ENCODE measurements at places on chromosomes 16 and 17.

DNA sequence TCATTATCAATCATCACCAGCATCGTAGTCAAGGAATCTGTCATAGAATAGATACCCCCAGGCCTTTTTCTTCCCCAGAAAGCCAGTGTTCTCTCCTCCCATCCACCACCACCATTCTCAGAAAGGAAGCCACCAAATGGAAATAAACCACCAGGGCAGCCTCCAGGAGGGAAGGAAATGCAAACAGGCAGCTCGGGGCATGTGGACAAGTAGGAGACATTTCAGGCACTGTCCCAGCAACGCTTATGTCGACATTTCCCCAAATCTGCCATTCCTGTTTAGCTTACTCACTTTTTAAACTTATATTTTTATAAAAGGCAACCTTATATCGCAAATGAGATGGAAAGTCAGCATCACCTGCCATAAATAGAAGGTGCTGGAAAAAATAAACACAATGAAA lies 15.8 kb downstream of the EMP2 start:
- no peak for DNase-seq

GRCh38 chr17:8145811-8146210 lies 6.4 kb downstream of the PER1 start:
- no peak for DNase-seq

DNA sequence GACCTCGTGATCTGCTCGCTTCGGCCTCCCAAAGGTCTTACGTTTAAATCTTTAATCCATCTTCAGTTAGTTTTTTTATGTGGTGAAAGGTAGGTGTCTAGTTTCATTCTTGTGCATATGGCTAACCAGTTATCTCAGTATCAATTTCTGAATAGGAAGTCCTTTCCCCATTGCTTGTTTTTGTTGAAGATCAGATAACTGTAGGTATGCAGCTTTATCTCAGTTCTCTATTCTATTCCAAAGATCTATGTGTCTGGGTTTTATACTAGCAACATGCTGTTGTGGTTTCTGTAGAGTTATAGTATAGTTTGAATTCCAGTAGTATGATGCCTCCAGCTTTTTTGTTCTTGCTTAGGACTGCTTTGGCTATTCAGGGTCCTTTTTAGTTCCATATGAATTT lies 65.2 kb downstream of the TNFRSF13B start:
- DNase-seq = no peak

- no peak for DNase-seq
Observed at GRCh38 chr16:75477680-75478473, 13.4 kb upstream of the TMEM170A start.

- DNase-seq = no peak
Observed at GRCh38 chr16:2436110-2436509, 6.9 kb downstream of the CCNF start.

DNA sequence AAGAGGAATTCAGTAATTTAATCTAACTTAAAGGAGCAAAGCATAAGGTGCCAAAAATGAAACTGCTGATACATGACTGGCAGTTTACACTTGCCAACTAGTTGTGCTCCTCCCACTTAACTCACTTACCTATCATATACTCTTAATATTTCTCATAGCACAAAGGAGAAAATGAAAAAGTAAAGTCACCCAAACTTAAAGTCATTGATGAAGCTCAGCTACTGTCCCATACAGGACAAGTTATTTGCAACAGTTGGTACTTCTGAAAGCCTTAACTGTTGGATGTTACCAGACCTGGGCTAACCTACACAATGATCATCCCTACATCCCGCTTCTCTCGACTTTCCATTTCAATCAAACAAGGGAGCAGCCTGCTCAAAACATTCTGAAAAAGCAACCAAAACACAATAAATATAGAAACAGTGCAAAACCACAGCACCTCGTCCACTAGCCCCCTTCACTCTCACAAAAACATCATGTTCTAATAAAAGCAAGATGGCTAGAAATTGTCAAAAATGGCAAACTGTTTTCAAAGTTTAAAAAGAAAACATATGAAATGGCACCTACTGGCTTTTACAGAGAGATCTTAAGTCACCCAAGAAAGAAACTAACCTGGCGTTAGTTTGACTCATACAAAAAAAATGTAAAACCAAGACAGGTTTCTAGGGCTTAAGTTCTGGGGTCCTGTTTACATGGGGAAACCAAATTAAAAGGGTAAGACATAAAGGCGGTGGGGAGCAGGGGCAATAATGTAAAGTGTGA lies 868 bp downstream of the MED13 start:
- no peak for DNase-seq

- DNase-seq = no peak
Observed at GRCh38 chr16:57562669-57563486, 20.4 kb downstream of the ADGRG5 start.

DNA sequence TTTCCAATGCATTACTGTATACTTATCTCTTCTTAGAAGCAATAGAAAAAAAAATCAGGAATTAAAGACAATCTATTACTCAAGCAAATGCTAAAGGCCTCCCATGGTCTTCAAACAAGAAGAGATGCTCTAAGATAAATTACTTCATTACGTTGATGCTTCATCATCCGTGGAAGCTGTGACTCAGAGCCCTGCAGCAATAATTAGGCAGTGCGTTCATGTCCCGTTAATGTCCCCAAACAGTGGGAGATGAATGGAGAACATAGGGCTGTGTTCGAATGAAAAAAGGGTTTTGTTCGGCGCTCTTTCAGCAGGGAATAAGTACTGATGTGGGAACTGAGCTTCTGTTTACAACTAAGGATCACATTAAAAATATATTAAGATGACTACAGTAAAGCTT lies 15.9 kb upstream of the PDXDC1 start:
- DNase-seq = no peak

- DNase-seq = no peak
Observed at GRCh38 chr17:40190197-40191021, 13.1 kb downstream of the RAPGEFL1 start.

DNA sequence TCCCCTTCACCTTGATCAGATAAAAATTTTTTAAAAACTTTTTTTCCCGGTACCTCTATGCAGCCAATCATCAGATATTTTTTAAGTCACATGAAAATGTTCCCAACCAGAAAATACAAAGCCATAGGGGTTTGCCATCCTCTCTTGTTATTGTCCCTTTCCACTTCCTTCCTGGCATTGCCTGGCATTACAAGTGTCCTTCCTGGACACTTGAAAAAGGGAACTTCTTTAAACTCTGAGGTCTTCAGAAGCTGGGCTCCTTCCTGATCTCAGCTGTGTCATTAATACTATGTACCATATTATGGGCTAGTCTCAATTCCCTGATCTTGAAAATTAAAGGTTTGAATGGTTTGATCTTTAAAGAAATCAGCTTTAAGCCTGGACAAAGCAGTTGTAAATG lies 64.9 kb downstream of the TEX14 start:
- no peak for DNase-seq

- no peak for DNase-seq
Observed at GRCh38 chr17:79612468-79613194, 1.8 kb upstream of the RBFOX3 start.

GRCh38 chr17:68182011-68182306 lies 65.9 kb upstream of the AMZ2 start:
- no peak for DNase-seq

DNA sequence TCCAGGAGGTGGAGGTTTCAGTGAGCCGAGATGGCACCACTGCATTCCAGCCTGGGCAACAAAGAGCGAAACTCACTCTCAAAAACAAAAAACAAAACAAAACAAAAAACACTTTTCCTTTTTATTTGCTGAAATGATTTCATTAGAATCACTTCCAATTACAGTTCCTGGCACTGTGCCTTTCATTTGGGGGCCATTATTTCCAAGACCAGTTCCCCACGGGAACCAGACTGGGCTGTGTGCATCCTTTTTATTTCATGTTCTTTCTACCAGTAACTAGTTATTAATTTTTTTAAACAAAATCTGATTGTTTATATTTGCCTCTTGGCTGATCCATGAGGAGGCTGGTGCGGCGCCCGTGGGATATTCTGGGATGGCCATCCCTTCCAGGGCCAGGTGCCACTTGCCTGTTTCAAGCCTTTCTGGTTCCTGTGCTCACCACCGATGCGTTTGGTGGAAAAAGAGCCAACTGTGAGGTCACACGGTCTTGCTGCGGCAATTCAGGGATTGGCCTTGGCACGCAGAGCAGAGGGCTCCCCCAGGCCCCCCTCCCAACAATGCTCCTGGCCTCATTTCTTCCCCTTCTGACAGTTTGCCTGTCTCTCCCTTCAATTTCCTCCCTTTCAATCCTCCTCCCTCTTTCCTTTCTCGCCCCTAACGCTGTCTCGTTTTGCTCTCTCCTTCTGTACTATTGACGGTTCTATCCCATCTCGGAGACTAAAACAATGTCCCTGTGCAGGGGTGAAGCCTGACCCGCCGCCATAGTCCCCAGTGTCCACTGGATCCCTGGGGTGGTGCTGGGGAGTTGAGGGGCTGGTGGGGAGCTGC lies 13.4 kb downstream of the UBALD1 start:
- DNase-seq = no peak

GRCh38 chr17:6536053-6536452 lies 20.3 kb downstream of the PITPNM3 start:
- no peak for DNase-seq

- DNase-seq = no peak
Observed at GRCh38 chr17:19418251-19418992, 7.4 kb downstream of the RNF112 start.

DNA sequence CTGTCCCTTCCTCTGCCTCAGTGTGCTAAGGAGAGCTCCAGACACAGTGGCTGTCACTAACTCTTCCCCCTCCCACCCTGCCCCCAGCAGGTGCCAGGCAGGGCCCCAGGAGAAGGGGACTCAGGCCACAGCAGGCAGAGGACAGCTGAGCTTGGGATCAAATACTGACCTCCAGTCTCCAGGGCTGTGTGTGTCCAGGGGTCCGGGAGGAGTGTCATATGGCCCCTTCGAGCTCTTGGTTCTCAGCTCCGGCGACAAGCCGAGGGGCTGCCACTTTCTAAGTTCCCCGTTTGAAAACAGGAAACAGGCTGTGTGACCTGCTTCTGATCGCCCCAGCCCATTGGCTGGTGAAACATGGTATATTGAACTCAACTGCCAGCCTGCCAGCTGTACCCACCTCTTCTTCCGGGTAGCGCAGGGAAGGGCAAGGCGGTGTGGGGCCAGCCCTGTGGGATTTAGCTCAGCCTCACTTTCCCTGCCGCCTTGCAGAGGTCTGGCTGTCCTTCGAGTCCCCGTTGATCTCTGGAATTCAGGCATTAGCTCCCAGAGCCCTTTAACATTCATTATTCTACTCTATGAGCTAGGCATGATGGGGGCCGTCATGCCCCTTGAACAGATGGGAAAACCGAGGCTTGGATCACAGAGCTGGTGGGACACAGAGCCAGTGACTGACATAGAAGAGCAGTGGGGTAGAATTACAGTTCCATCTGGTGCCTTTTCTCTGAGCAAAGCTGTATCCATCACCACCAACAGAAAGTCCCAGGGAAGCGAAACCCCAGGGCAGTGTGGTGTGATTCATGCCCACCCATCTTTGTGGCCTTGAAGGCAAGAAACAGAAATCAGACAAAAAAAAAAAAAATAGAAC lies at the start of gene SNX20:
Gene SNX20, minus strand, starts transcription at position 292 of the 865 bp plus-strand sequence. CDS start 3,786 bp downstream, outside the sequence.
- DNase-seq = no peak

- DNase-seq = no peak
Observed at GRCh38 chr17:59828478-59828760, 64.3 kb downstream of the TUBD1 start.

- DNase-seq = no peak
Observed at GRCh38 chr17:37094391-37094790, 145.6 kb downstream of the AATF start.

- DNase-seq = peak; percentile 45
Observed at GRCh38 chr17:6753006-6753445, 2.8 kb upstream of the XAF1 start.

All from stimulated activated CD4-positive, alpha-beta T cell treated with anti-CD3 and anti-CD28 coated beads, TNF-alpha, amount 100 ng/mL, for 4 hours (primary cell).